ENCODE measurements at places on chromosomes 1 and 21. TPM values are rescaled to one million over a fixed set of nuclear protein-coding genes. Genes with fewer than 3 reads are reported as not detected.

The ARTN gene
- 35.5 TPM for total RNA-seq

The USH2A gene
- total RNA-seq, result not detected

The G0S2 gene
- total RNA-seq, result 723 TPM

The RORC gene
- not detected for total RNA-seq

The C1orf87 gene
- not detected for total RNA-seq

The ZNF687 gene
- total RNA-seq, result 30.3 TPM

The NID1 gene
- 11.1 TPM for total RNA-seq

Data from PC-3 (cell line).